ENCODE measurements at places on chromosomes 12 and 14.

DNA sequence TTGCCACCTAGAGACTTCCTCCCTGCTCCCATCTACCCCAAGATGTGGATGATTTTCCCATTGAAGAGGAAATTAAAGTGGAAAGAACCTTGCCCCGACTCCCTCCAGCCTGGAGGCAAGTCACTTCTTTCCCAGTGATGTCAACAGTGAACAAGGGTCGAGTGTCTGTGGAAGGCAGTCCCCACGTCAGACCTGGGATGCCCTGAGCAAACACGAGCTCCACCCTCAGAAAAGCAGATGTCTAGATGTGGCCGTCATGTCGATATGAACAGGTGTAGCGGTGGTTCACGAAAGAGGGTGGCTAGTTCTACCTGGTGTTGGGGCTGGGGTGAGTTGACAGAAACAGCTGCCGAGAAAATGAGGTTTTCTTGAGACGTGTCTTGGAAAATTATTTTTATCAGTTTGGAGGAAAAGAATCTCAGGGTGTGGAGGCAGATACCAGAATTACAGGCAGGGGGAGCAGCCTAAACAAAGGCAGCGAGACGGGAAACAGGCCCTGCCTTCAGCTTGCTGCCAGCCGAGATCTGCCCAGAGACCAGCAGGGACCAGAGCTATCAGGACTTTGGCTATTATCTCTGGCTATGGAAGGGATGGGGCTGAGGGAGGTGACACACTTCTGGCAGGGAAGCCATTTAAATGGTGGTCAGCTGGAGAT lies 25.9 kb downstream of the SYNDIG1L start:
- DNase-seq, result no peak

DNA sequence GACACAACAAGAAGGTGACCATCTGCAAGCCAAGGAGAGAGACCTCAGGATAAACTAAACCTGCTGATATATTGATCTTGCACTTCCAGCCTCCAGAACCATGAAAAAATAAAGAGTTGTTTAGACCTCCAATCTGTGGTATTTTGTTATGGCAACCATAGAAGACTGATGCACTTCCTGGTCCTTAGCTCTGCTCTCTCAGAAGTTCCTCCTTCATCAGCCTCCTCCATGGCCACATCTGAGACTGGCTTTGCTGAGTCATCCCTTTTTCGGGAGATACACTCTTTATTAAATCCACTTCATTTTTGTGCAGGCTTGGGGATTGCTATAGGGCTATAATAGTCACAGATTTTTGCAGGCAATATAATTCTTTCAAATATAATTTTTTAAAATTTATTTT lies 89.6 kb upstream of the ATF7IP start:
- DNase-seq, result no peak

DNA sequence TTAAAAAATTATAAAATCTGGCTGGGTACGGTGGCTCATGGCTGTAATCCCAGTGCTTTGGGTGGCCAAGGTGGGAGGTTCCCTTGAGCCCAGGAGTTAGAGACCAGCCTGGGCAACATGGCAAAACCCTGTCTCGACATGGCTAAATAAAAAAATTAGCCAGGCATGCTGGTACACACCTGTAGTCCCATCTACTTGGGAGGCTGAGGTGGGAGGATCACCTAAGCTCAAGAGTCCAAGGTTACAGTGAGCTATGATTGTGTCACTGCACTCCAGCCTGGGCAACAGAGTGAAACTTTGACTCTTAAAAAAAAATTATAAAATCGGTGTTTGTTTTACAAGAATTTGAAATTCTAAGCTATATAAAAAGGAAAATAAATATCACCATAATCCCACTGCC lies 141.8 kb downstream of the SLC38A6 start:
- no peak for DNase-seq

DNA sequence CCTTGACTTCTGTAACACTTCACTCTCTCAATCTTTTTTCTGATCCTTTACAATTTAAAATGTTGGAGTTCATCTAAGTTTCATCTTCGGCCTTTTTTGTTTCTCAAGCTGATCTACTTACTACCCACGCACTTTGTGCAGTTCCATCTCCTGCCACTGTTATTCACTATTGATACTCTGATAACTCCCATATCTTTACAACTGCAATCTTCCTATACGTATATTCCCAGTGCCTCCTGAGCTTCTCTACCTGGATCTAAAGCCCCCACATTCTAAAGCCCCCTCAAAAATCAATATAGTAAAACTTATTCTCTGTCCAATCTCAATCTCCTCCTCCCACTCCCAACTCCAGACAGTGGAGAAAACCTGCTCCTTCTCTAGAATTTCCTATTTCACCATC lies 5.9 kb downstream of the ATG2B start:
- DNase-seq, result no peak

- no peak for DNase-seq
Observed at GRCh38 chr12:55664826-55665225, 28.1 kb downstream of the OR10P1 start.

DNA sequence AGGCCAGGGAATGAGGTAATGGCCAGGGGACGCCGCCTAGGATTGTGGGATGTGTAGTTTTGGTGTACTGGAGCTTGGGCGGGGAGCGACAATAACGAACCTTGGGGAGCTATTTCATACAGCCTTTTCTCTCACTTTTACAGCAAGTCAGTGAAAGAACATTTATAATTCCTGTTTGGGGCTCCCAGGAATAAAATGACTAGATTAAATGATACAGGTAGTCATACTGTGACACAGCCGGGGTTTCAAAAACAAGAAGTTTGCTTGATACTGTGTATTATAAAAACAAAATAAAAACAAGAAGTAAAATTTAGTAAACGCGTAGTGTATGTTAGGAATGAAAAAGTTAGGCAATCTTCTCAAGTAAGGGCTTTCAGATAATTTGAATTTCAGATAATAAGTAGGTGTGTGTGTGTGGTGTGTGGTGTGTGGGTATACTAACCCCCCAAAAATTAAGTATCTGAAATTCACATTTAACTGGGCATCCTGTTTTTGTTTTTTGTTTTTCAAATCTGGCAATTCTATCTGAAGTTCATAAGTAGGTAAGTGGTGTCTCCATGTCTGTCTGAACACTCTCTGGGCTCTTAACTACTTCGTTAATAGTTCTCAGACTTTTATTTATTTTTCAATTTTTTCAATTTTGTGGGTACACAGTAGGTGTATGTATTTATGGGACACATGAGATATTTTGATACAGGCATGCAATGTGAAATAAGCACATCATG lies 458 bp upstream of the DCTN2 start:
- DNase-seq, result no peak

DNA sequence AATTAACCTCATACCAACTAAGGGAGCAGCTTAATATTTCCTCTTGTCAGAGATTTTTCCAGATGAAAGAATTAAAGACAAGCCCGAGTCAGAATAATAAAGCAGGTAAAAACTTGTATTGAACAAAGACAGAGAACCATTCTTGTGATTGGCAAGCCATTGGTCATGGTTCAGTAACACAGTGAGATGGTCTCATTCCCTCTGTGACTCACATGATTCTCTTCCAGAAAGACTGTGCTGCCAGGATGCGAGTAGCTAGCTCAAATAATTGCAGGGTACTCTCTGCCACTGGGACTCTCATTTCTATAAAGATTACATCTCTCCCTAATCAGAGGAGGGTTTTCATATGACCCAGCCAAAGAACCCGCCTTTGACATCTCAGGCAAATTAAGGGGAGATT lies 179.4 kb downstream of the PHLDA1 start:
- no peak for DNase-seq

GRCh38 chr12:45729233-45730083 lies at the start of gene ARID2:
Gene ARID2, plus strand, starts transcription at chr12:45729706. Its CDS starts 131 bp downstream, at chr12:45729837.
- DNase-seq, result peak; percentile 82

GRCh38 chr14:81301371-81301770 lies 80.6 kb upstream of the GTF2A1 start:
- no peak for DNase-seq

GRCh38 chr12:13339538-13339937 lies 143.0 kb downstream of the EMP1 start:
- DNase-seq, result no peak

DNA sequence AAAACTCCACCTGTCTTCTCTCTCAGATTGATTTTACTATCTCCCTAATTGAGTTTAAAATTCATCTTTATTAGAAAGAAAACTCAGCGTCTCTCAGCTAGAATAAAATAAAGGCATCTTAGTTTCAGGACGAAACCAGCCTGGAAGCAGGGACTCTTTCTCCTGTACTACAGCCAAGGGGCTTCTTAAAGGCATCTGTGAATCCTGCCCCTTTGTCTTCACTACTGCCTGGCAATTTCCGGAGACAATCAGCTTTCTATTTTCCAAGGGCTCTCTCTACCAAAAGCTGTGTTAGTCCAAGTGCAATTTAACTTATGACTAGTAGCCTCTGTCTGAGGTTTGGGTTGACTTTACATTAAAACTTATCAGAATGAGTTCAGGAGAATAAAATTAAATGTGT lies 623.3 kb upstream of the FOXG1 start:
- DNase-seq, result no peak

GRCh38 chr12:71645268-71645667 lies 18.4 kb downstream of the ZFC3H1 start:
- DNase-seq, result no peak

- no peak for DNase-seq
Observed at GRCh38 chr12:15049461-15050153, 76.8 kb downstream of the PDE6H start.

All from CD4-positive, alpha-beta T cell treated with Interleukin-17A for 1 hour (primary cell).